ENCODE measurements at places on chromosomes 4 and X. TPM values are rescaled to one million over a fixed set of nuclear protein-coding genes. Genes with fewer than 3 reads are reported as not detected.
A peak's percentile ranks its signal among the peaks of the same experiment; 100 is the strongest.

- H3K4me1 ChIP-seq = peaks cover 5% of the 10 kb centered on the region
- DNase-seq = no peak
- H3K27ac ChIP-seq = no peak overlapping the region
- no peaks in the 10 kb centered on the region for H3K36me3 ChIP-seq
Observed at GRCh38 chr4:150080337-150080736, 2.1 kb downstream of the DCLK2 start.

TECRL gene
- not detected for total RNA-seq

TMEM271 gene
- total RNA-seq = not detected

GRCh38 chr4:95045429-95045828, 287.7 kb downstream of the BMPR1B start:
- H3K27me3 ChIP-seq = no peaks in the 10 kb centered on the region
- no peak for DNase-seq
- no peak overlapping the region for H3K4me3 ChIP-seq
- H3K27ac ChIP-seq = no peak overlapping the region
- peaks cover 8% of the 10 kb centered on the region for H3K4me1 ChIP-seq

DNA sequence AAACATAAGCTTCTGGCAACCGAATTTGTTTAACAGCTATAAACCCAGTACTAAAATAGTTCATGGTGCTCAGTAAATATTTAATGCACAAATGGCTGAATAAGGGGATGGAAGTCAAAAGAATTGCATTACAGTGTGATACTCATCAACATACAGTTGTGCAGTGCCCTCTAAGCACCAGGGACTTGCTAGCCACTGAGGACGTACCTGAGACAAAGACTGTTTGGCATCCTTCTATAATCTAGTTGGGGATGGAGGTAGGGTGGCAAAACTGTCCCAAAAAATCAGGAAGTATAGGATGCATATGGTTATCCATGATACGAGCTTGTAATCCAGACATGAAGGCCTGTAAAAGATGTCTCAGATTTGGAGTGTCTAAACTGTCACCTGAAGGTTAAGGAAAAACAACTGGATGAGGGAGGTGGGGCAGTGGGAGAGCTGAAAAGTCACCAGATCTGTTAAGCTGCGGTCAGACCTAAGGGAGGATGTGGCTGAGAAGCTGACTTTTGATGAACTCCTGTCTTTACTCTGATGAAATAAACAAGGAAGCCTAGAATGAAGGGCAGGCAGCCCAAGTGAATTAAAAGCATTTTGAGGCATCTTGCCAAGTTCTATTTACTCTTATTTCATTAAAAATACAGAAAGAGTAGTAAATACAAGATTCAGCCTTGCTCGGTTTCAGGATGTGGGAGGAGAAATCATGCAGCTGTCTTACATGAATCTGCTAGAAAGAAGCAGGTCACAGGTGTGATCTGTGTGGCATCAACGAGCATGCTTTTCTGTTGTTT, 12.0 kb upstream of the CD38 start:
- no peak overlapping the region for H3K4me3 ChIP-seq
- no peak overlapping the region for H3K27ac ChIP-seq
- DNase-seq = no peak
- peaks cover 1% of the 10 kb centered on the region for H3K4me1 ChIP-seq
- peaks cover 3% of the 10 kb centered on the region for H3K27me3 ChIP-seq

DNA sequence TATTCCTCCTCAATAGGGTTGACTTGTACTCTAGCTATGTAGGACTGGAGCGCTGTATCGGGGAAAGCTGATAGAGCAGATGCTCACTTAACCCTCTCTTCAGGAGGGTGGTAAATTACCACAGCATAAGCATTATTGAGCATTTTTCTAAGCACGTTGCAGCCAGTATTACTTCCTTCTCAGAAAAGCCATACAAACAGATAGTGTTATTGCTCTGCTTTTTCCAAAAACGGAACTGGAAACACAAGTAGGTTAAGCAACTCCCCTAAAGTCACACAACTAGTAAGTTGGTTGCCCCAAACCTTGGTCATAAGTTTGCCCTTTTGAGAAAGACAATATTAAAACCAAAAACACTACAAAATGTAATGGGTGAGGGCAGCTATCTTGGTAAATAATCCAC, 73.9 kb downstream of the REELD1 start:
- peaks cover 5% of the 10 kb centered on the region for H3K4me1 ChIP-seq
- H3K4me3 ChIP-seq = no peak overlapping the region

GRCh38 chr4:68347845-68348244, 2.0 kb downstream of the YTHDC1 start:
- H3K27ac ChIP-seq = peak overlapping the region; percentile 99
- H3K4me3 ChIP-seq = peak overlapping the region; percentile 91
- no peaks in the 10 kb centered on the region for H3K27me3 ChIP-seq
- H3K36me3 ChIP-seq = peaks cover 2% of the 10 kb centered on the region

Measured in progenitor cell of endocrine pancreas (in vitro differentiated cells).